ENCODE measurements at places on chromosomes 5 and 9.
A peak's percentile ranks its signal among the peaks of the same experiment; 100 is the strongest.

- no peak for DNase-seq
Measured at GRCh38 chr9:127817881-127818434, 15.3 kb downstream of the FPGS start.

GRCh38 chr5:138471052-138471361 is 5.7 kb downstream of the EGR1 start:
- no peak for DNase-seq

DNA sequence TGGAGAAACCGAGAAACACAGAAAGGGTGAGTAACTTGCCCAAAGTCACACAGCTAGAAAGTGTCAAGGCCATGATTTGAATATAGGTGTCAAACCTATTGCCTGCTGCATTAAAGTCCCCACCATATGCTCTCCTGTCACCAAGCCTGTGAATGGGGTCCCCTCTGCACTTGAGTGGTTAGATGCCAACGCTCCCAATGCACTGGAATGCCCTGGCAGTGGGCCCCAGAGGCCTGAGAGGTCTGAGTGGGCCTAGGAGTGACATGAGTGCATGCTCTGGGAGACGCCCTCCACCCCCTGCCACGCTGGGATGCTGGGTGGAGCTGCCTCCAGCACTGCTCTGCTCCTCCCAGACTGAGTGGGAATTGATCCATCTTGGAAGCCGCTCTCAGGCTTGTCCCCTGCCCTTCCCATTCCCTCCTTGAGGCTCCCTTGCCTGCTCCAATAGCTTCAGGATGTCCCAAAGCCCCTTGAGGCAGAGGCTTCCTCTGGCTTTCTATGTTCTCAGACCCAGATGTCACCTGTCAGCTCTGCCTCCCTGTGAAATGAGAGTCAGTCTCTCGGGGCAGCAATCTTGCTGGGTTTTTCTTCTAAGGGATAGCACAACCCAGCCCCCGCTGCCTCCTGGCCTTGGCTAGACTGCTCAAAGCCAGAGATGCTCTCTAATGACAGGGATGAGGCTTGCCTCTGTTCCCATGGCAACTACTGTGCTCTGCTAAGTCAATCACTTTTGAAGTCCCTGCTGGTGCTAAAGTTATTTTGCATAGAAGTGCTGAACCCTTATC is 6.6 kb upstream of the ARSI start:
- DNase-seq: no peak

- DNase-seq: no peak
Measured at GRCh38 chr5:40220260-40220659, 459.5 kb upstream of the PTGER4 start.

- DNase-seq: no peak
Measured at GRCh38 chr9:4301971-4302427, 2.1 kb upstream of the GLIS3 start.

DNA sequence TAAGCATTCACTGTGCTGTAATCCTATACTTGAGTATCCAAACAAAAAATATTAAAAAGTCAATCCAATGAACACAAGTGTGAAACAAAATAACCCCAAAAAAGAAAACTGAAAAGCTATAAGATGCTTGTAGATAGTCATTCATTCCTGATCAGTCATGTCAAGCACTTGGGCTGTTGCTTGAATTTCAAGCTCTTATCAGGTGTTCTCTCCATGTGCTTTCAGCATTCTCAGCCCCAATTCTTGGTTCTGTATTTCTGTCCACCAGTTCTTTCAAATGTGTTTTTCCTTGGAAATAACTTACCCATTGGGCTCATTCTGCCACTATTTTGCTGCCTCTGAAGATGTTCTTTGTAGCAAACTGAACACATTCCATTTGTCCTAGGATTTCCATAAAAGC is 4.7 kb downstream of the ZFAND5 start:
- DNase-seq: no peak

- DNase-seq: peak; percentile 50
Measured at GRCh38 chr9:37650873-37651768, at the start of gene FRMPD1. Gene FRMPD1 (plus strand): TSS chr9:37650954. CDS start chr9:37692642, 41,688 bp downstream.

DNA sequence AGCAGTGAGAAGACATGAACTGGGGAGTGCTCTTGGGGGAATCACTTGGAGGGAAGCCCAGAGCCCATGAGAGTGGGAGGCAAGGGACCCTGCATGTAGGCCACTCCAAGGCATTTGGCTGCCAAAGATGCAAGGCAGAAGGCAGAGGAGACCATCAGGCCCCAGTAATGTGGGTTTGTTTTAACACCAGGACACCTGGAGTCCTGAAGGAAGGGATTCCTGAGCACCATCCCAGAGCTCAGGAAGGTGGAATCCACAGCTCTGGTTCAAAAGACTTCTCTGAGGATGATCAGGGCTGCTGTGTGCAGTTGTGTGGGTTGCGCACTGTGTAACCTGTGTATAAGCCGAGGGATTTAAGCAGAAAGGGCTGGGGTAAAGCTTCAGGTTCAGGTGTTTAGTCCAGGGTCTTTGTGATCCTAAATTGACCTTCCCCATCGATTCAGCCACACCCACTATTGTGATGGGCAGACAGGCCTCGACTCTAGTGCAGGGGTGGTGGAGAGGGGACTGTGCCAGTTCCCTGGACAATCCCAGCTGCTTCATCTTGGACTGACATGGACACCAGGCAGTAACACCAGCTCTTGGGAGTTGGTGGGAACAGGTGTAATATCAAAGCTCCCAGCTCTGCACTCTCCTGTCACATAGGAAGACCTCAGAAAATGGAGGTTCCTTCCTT is 11.0 kb downstream of the B4GALT7 start:
- no peak for DNase-seq

GRCh38 chr9:133239533-133240090 is 30.6 kb upstream of the OBP2B start:
- no peak for DNase-seq

GRCh38 chr9:2377117-2377516 is 244.5 kb upstream of the VLDLR start:
- DNase-seq: no peak

DNA sequence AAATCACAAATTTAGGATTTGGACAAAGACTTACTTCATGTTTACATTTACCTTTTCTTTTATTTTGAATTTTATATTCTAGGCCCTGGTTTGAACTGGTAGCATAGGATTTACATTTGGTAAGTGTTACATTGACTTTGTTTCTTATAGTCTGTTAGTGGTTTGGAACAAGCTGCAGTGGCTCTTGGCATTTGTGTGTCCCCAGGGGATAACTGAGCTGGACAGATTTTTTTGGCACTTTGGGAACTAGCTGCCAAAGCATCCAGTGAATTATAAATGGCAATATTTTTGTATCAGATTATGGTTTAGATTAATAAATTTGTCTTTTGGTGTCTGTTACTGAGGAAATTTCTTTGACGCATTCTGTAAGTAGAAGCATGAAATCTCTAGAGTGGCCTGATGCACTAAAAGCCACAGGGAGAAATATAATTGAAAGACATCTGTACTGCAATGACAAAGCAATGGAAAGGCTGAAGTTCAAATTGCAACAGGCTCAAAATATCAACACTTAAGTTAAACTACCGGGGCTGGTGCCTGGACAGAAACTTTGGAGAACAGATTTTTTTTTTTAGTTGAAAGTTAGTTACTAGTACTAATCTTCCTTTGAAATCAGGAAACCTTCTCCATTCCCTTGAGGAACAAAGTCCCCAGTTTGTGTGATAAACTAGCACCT is 107.6 kb upstream of the PLCXD3 start:
- no peak for DNase-seq

GRCh38 chr5:172251419-172251818 is 32.1 kb downstream of the UBTD2 start:
- DNase-seq: no peak

- no peak for DNase-seq
Measured at GRCh38 chr5:54678737-54679136, 161.2 kb downstream of the SNX18 start.

GRCh38 chr9:18451406-18451805 is 22.5 kb upstream of the ADAMTSL1 start:
- DNase-seq: no peak

GRCh38 chr5:140108093-140109017 is 5.6 kb upstream of the PURA start:
- DNase-seq: peak; percentile 19

GRCh38 chr9:115636596-115636995 is 517.0 kb upstream of the PAPPA start:
- DNase-seq: no peak

DNA sequence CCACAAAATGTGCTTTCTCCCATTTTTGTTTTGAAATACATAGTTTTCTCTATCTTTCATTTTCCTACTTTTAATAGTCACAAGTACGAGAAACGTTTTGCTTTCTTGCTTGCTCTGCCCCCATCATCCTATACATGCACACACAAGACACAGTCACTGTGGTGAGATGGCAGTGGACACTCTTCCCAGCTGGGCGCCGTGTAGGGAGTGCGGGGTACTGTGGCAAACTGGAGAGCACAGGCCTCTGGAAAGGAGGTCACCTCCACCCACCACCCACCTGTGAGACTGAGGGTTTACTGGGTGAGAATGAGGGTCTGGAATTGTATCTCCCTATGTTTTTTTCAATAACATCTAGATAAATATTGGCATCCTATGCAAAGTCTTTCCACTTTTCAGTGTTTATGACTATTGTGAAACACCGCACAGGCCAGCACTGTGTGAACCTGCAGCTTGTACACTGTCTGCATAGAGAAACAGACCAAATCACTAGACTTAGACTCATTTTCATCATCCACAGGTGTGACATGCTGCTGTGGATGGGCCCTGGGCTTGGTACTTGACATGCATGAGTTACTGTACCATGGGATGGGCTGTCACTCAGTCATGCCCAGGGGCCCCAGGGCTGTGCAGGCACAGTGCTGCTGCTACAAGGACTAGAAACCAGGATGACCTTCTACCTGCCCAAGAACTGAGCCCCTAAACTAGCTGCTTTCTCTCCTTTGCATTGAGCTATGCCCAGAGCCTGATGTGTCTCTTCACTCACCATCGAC is 118.1 kb upstream of the LMX1B start:
- no peak for DNase-seq

DNA sequence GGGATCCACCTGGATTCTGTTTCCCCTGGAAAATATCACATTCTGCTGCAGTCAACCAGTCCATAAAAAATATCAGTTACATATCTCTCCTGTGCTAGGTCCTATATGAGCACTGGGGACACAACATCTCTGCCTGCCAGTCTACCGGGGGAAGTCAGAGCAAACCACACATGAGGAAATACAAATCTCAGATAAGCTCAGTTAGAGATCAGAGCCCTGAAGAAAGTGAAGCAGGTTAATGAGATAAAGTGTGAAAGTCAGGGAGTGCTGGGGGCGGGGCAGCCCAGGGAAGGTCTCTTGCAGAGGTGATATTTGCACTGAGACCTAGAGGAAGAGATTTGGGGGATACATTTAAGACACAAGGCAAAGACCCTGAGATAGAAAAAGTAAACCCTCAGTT is 67.8 kb upstream of the SLC1A1 start:
- no peak for DNase-seq

- DNase-seq: no peak
Measured at GRCh38 chr5:69105996-69106906, 12.4 kb downstream of the SLC30A5 start.

GRCh38 chr5:78416677-78417425 is 56.4 kb downstream of the SCAMP1 start:
- DNase-seq: no peak

- no peak for DNase-seq
Measured at GRCh38 chr5:163089230-163089629, 348.2 kb upstream of the CCNG1 start.

DNA sequence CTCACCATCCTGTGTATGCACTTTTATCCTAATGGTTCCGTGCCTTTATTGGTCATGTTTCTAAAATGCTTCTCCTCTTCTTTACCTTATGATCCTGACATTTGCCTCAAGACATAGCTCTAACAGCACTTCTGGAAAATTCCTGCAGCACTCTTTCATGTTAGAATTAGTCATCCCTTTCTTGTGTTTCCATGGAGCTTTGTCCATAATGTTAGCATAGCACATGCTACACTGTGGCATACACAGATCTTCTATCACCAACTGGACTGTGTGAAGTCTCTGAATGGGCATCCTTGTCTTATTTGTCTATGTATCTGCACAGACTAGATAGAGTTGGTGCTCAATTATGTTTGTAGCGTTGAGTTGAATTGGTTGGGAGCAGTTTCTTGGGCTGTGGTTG is 2.0 kb downstream of the SCGB3A2 start:
- DNase-seq: no peak

GRCh38 chr5:95216136-95216955 is 68.5 kb downstream of the MCTP1 start:
- DNase-seq: no peak

GRCh38 chr5:149170299-149170698 is 29.0 kb downstream of the ABLIM3 start:
- DNase-seq: no peak

DNA sequence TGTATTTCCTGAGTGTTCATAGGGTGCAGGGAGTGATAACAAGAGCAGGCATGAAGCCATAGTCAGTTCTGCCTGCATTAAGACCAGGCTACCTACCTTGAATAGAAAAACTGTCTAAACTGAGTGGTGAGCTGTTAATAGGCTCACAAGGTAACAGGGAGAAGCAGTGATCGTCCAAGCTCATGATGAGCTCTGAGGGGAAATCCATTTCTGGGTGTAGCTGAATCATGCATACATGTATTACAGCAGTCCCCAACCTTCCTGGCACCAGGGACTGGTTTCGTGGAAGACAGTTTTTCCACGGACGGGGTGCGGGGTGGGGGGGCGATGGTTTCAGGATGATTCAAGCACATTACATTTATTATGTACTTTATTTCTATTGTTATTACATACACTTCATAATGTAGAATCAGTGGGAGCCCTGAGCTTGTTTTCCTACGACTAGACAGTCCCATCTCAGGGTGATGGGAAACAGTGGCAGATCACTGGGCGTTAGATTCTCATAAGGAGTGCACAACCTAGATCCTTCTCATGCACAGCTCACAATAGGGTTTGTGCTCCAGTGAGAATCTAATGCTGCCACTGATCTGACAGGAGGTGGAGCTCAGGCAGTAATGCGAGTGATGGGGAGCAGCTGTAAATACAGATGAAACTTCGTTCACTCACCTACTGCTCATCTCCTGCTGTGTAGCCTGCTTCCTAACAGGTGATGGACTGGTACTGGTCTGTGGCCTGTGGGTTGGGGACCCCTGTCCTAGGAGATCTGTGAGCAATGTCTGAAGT is 100.0 kb upstream of the IL6ST start:
- no peak for DNase-seq

GRCh38 chr9:14198047-14198840 is 115.7 kb downstream of the NFIB start:
- no peak for DNase-seq

DNA sequence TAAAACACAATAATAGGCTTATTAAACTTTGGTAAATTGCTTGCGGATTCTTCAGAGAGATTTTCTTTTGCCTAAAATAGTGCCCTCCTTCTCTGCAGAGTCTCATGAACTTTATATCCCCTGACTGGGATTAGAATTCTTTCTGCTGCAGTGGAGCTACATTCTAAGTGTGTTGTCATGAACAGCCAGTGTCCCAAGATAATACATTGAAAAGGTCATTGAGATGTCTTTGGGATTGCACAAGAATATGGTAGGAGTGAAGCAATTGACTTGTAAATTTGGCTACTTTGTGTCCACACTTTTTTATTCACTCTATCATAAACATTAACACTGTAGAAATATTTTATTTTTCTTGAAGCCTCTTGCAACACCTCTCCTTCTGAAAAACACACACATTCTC is 604.5 kb downstream of the GABRG2 start:
- DNase-seq: no peak

GRCh38 chr9:124010303-124010664 is 1.3 kb upstream of the LHX2 start:
- DNase-seq: no peak

- DNase-seq: no peak
Measured at GRCh38 chr9:69071059-69071458, 35.5 kb downstream of the FXN start.
